ENCODE measurements at places on chromosomes 2 and 18.

DNA sequence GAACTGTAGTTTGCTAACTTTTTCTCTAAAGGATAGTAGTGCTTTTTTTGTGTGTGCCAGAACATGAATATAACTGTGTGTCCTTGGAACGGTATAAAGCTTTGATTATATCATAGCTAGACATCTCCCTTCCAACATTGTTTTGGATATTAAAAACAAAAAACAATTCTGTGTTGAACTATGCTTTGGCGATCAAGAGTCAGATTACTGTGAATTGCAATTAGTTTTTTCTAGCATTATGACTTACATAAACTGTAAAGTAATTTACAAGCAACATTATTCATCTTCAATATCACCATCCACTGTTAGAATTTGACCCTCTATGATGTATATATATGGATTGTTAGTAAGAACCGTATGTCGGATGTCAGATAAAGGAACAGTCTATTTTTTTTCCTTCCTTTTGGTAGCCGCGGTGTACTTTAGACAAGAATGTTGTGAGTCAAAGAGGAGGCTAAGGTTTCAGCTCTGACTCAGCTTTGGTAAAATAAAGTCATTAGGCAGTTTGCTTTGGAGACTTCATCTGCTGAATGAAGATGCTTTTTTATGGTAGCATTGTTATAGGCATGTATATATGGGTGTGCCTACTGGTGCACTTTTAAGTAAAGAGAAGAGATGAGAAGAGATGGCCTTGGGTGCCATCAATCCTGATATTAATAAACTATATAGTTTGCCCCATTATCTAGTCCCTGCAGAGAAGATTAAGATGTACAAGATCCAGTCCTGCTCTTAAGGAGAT lies 76.4 kb downstream of the LTBP1 start:
- DNase-seq = no peak

GRCh38 chr2:171791361-171791760 lies 102.7 kb downstream of the SLC25A12 start:
- no peak for DNase-seq

DNA sequence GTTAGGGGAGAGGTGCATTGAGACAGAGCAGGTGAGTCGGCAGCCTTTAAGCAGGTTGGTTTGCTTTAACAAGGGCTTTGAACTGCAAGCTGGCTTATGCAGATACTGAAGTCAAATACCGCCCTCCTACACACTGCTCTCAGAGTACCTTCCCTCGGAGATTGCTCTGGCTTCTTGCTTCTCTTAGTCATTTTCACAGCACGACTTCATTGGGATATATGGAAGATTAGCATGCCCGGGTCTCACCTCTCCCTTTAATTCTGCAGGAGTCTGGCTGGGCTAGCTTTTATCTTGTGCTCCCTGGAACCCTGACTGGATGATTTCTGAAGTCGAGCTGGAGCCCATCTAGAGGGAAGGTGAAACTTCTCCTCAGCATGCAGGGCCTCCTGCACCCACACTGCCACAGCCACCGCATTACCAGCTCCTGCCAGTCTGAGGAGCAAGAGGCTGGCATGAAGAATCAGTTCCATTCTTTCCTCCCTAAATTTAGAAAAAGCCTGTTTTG lies 395.5 kb upstream of the HNRNPA3 start:
- DNase-seq = no peak

GRCh38 chr2:28282248-28282647 lies 110.4 kb upstream of the FOSL2 start:
- DNase-seq = no peak

GRCh38 chr2:235066490-235066889 lies 114.7 kb downstream of the SH3BP4 start:
- no peak for DNase-seq

GRCh38 chr2:69962986-69963730 lies 1.7 kb upstream of the ASPRV1 start:
- DNase-seq = no peak

DNA sequence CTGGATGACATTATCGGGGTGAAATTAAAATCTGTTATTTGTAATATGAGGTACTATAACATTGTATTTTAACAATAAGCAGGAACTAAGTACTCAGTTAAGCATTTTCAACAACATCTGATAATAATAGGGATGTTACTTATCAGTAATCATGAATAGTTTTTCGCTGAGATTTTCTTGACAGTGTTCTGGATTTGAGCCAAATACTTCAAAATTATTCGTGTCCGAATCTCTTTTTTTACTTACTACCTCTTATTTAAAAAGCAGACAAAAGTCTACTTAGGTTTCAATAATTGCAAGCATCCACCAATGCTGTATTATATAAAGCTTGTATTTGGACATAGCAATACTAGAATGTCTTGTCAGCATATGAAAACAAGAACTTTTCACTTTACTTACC lies 6.4 kb upstream of the ANKRD12 start:
- DNase-seq = no peak

- DNase-seq = no peak
Observed at GRCh38 chr2:100235581-100235980, 86.7 kb downstream of the LONRF2 start.

DNA sequence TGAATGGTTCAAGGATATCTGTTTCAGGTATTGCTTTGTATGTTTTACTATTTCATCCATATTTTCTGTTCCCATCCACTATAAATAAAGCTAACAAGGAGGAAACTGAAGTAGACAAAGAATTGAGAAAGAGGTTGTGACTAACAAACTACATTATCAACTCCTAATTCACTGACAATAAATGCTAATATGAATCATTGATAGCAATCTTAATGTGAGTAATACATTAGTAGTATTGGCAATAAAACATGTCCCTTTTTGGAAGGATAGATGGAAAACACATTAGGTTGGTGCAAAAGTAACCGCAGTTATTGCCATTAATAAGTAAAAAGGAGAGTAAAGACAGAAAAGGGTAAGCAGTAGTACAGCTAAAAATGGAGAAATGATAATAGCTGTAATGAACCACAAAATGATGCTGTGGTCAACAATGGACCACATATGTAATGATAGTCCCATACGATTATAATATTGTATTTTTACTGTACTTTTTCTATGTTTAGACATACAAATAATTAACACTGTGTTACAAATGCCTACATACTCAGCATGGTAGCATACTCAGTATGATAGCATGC lies 104.7 kb downstream of the THADA start:
- DNase-seq = no peak

DNA sequence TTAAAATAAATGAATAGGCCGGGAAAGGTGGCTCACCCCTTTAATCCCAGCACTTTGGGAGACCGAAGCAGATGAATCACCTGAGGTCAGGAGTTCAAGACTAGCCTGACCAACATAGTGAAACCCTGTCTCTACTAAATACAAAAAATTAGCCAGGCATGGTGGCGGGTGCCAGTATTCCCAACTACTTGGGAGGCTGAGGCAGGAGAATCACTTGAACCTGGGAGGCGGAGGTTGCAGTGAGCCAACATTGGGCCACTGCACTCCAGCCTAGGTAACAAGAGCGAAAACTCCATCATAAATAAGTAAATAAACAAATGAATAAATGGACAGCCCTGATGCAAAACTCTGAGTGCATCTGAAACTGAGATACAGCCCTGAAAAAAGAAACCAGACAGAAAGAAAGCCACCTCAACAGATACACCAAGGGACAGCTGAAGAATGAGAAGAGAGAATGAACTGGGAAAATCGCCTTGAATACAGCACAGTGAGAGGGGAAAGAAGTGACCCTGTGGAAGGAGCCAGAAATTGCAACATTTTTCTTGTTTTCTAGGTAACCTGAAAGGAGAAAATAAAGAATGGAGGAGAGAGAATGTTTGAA lies 64.4 kb downstream of the TRABD2A start:
- DNase-seq = no peak

GRCh38 chr2:74472945-74473258 lies 422 bp upstream of the MRPL53 start:
- DNase-seq = no peak

DNA sequence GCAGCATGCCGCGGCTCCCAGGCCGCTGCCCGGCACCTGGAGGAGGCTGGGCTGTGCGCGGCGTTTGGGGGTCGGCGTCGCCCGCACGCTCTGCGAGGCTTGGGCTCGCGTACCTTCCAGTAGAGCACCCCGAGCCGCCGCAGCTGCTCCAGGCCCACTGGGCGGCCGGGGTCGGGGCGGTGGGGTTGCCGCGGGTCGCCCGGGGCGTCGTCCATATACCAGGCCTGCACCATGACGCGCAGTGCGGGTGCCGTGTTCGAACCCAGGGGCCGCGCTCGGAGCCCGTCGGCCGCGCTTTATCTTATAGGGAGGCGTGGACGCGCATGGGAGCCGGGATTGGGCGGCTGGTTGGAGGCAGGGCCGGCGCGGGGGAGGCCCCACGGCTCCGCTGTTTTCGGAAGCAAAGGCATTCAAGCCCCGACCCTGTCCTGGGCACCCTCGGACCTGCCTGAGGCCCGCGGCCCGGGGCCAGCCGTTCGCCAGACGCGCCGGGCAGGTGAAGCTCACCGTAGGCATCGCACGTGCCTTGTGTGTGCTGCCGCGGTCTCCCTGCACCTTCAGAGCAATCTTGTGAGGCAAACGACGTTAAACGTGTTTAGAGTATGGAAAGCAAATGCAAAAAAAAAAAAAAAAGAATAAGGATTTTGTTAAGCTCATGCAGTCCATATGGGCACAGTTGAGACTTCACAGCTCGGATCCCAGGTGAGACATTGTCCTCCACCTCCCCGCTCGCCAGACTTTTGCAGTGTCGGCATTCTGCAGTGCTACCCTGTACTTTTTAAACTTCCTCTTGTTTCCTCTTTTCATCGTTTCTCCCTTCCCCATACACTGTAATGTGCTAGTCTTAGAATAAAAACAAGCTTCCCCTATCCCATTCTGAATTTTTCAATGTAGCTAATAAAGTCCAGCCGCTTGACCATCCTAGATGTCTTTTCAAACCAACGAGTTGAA lies at the start of gene ADI1:
Gene ADI1, minus strand, starts transcription at position 277 of the 951 bp plus-strand sequence. Its CDS starts 44 bp downstream, at position 233.
- no peak for DNase-seq

GRCh38 chr18:52894801-52895200 lies 554.8 kb downstream of the DCC start:
- no peak for DNase-seq

DNA sequence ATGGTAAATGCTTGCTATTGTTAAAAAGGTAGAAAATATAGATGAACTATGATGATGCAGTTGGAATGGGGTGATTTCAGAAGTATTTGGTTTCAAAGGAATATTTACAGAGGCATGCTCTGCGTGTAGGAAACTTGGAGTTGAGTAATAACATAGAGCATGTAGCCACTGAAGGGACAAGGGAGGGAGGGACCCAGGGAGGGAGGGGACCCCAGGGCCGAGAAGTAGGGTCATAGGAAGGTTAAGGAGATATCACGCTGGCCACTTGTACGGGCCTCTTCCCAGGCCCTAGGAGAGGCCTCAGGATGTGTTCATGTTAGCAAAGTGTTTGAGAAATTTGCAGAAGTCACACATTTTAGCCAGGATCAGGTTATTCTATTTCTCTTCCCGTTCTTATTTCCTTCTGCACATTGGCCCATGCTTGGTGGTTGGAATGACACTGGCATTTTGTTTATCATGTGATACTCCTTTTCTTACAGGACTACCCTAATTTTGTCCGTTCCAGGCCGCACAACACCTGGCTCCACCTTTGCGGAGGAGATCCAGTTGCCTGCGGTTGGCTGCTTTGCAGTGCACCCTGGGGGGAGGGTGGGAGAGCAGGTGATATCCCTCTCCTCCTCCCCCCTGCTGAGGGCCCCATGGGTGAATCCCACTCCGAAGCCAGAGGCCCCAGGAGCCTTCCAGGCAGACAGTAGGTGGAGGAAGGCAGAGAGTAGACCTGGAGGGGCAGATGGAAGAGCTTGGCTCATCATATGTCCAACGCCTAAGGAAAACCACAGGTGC lies 16.9 kb upstream of the ACKR3 start:
- no peak for DNase-seq

- no peak for DNase-seq
Observed at GRCh38 chr2:120791962-120792297, 56.3 kb downstream of the GLI2 start.

- no peak for DNase-seq
Observed at GRCh38 chr2:38176619-38177021, 100.7 kb upstream of the CYP1B1 start.

- no peak for DNase-seq
Observed at GRCh38 chr2:160741815-160742214, 248.2 kb upstream of the RBMS1 start.

GRCh38 chr2:109516445-109517117 lies 97.2 kb downstream of the SEPTIN10 start:
- DNase-seq = no peak

- no peak for DNase-seq
Observed at GRCh38 chr2:67290451-67291290, 106.5 kb upstream of the ETAA1 start.

DNA sequence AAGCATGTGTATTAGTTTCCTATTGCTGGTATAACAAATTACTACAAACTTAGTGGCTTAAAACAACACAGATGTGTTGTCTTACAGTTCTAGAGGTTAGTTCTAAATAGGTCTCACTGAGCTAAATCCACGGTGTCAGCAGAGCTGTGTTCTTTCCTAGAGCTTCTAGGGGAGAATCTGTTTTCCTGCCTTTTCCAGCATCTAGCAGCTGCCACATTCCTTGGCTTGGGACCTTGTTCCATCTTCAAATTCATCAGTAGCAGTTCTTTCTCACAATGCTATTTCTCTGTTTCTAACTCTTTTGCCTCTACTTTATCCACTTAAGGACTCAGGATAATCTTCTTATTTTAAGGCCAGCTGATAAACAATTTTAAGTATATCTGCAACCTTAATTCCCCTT lies 32.2 kb upstream of the CREB1 start:
- no peak for DNase-seq

- DNase-seq = no peak
Observed at GRCh38 chr2:228197504-228197903, 16.0 kb upstream of the SPHKAP start.

DNA sequence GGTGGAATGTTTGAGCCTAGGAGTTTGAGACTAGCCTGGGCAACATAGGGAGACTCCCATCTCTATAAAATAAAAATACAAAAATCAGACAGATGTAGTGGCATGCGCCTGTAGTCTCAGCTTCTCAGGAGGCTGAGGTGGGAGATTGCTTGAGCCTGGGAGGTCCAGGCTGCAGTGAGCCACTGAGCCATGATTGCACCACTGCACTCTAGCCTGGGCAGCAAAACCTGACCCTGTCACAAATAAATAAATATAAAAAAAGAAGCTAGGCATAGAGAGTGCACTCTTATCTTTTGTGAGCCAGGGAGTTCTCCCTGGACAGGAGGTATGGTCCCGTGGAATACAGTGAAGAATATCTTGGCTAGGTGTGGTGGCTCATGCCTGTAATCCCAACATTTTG lies 11.0 kb upstream of the KYNU start:
- no peak for DNase-seq

- no peak for DNase-seq
Observed at GRCh38 chr2:168211664-168212163, 35.7 kb downstream of the STK39 start.
